Stimulated activated CD4-positive, alpha-beta T cell treated with anti-CD3 and anti-CD28 coated beads, Interleukin-2, amount 100 ng/mL, for 4 hours (primary cell): ENCODE measurements at places on chromosomes 5 and 9.

DNA sequence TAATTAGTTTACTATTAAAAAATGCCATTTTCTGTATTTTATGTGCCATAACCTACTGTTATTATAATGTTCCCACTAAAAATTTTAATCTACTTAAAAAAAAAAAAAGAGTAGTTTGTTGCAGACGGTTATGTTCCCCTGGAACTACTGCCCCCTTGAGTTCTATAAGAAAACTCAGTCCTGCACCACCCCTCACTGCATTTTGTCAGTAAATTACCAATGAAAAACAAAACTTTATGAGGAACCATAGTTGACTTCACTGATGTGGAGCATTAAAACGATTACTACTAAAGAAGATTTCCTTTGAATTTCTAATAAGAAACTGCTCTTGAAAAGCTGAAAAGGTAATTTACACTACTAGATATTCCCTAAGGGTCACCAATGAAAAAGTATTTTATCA, 288.7 kb downstream of the FBXL17 start:
- DNase-seq = no peak

GRCh38 chr9:110076894-110077725, 130.8 kb downstream of the C9orf152 start:
- DNase-seq = no peak

GRCh38 chr5:68181039-68181599, 34.4 kb upstream of the PIK3R1 start:
- DNase-seq = no peak

GRCh38 chr9:131954299-131954698, 125.4 kb downstream of the MED27 start:
- no peak for DNase-seq

GRCh38 chr5:149799119-149799623, 69.1 kb downstream of the PPARGC1B start:
- no peak for DNase-seq
